ENCODE measurements at places on chromosomes 3 and 15.

GRCh38 chr3:173191611-173192010, 50.6 kb upstream of the SPATA16 start:
- no peaks in the 10 kb centered on the region for H3K36me3 ChIP-seq
- no peak overlapping the region for H3K27ac ChIP-seq
- no peak for DNase-seq
- no peak overlapping the region for H3K4me3 ChIP-seq
- H3K27me3 ChIP-seq: no peaks in the 10 kb centered on the region

- H3K36me3 ChIP-seq: no peaks in the 10 kb centered on the region
- no peak overlapping the region for H3K27ac ChIP-seq
- no peak overlapping the region for H3K4me3 ChIP-seq
- no peaks in the 10 kb centered on the region for H3K4me1 ChIP-seq
Measured at GRCh38 chr3:175598740-175599139, 739.6 kb downstream of the NAALADL2 start.

GRCh38 chr3:15458212-15458780, 30.9 kb downstream of the EAF1 start:
- H3K36me3 ChIP-seq: no peaks in the 10 kb centered on the region
- no peak for DNase-seq
- H3K27ac ChIP-seq: no peak overlapping the region
- H3K4me1 ChIP-seq: peaks cover 19% of the 10 kb centered on the region
- no peaks in the 10 kb centered on the region for H3K27me3 ChIP-seq

- no peak overlapping the region for H3K4me3 ChIP-seq
- H3K36me3 ChIP-seq: peaks cover 54% of the 10 kb centered on the region
- peaks cover 42% of the 10 kb centered on the region for H3K4me1 ChIP-seq
- no peak for DNase-seq
Measured at GRCh38 chr3:11591391-11592282, 52.1 kb downstream of the VGLL4 start.

GRCh38 chr15:65259367-65259797, 27.3 kb downstream of the PARP16 start:
- no peak overlapping the region for H3K27ac ChIP-seq
- H3K36me3 ChIP-seq: peaks cover 34% of the 10 kb centered on the region
- no peaks in the 10 kb centered on the region for H3K4me1 ChIP-seq
- DNase-seq: no peak
- H3K4me3 ChIP-seq: no peak overlapping the region
- H3K27me3 ChIP-seq: no peaks in the 10 kb centered on the region

- peaks cover 11% of the 10 kb centered on the region for H3K27me3 ChIP-seq
- H3K27ac ChIP-seq: no peak within 1 kb of the TSS
- H3K36me3 ChIP-seq: no peaks in the 10 kb centered on the region
- H3K4me3 ChIP-seq: no peak within 1 kb of the TSS
Measured at GRCh38 chr15:100528833-100529428, at the start of gene CERS3. Gene CERS3, minus strand, starts transcription at chr15:100528950. Its CDS starts 27,101 bp downstream, at chr15:100501849.

- DNase-seq: no peak
- peaks cover 47% of the 10 kb centered on the region for H3K4me1 ChIP-seq
- H3K4me3 ChIP-seq: peak within 1 kb of the TSS; percentile 84
- H3K27ac ChIP-seq: peak within 1 kb of the TSS; percentile 87
- H3K36me3 ChIP-seq: peaks cover 4% of the 10 kb centered on the region
- no peaks in the 10 kb centered on the region for H3K27me3 ChIP-seq
Measured at GRCh38 chr3:108822123-108822897, at the start of gene TRAT1. Gene TRAT1, plus strand, starts transcription at chr3:108822786. Its CDS starts 142 bp downstream, at chr3:108822928.

DNA sequence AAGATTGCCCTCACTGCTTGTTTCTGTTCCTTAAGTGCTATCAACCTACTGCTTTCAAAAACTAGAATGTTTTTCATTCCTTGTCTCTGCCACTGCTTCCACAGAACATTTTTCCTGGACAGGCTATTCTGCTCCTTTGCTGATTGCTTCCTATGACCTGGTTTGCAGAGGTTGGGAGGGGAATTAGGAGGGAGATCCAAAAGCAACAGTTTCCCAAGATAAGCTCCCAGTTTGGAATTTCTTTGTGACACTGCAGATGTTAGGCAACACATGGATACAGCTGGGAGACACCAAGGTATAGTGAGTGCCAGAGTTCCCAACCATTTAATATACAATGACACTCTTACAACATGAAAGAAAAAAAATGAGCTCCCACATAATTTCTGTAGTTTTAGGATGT, 1036.5 kb downstream of the ROBO2 start:
- no peaks in the 10 kb centered on the region for H3K4me1 ChIP-seq
- no peaks in the 10 kb centered on the region for H3K27me3 ChIP-seq
- no peak for DNase-seq
- no peaks in the 10 kb centered on the region for H3K36me3 ChIP-seq
- H3K4me3 ChIP-seq: no peak overlapping the region
- H3K27ac ChIP-seq: no peak overlapping the region

DNA sequence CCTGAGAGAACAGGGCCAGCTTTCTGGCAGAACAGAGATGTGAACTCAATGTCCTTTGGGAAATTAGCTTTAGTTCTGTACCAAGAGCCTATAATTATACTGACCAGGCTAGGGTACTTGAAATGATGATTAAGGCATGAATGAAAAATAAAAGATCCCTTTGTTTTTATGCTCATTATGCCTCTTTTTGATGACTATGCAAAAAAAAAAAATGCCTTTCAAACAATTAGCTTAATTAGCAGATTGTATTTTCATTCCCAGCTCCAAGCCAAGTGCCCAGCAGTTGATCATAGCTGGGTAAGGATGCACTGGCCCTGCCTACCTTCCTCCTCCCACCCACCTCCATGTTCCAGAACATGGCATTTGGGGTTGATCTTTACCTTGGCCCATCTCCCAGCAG, 56.8 kb downstream of the LYZL4 start:
- no peaks in the 10 kb centered on the region for H3K36me3 ChIP-seq
- no peak for DNase-seq
- peaks cover 7% of the 10 kb centered on the region for H3K27me3 ChIP-seq
- H3K4me3 ChIP-seq: no peak overlapping the region
- H3K4me1 ChIP-seq: peaks cover 1% of the 10 kb centered on the region

GRCh38 chr3:113288881-113289280, 77.5 kb downstream of the BOC start:
- H3K27me3 ChIP-seq: no peaks in the 10 kb centered on the region
- peaks cover 6% of the 10 kb centered on the region for H3K4me1 ChIP-seq
- DNase-seq: no peak
- no peaks in the 10 kb centered on the region for H3K36me3 ChIP-seq
- no peak overlapping the region for H3K4me3 ChIP-seq
- H3K27ac ChIP-seq: no peak overlapping the region

GRCh38 chr3:109178708-109179107, 42.2 kb downstream of the C3orf85 start:
- DNase-seq: no peak
- H3K27me3 ChIP-seq: no peaks in the 10 kb centered on the region
- H3K27ac ChIP-seq: no peak overlapping the region
- H3K4me3 ChIP-seq: no peak overlapping the region
- H3K4me1 ChIP-seq: no peaks in the 10 kb centered on the region

DNA sequence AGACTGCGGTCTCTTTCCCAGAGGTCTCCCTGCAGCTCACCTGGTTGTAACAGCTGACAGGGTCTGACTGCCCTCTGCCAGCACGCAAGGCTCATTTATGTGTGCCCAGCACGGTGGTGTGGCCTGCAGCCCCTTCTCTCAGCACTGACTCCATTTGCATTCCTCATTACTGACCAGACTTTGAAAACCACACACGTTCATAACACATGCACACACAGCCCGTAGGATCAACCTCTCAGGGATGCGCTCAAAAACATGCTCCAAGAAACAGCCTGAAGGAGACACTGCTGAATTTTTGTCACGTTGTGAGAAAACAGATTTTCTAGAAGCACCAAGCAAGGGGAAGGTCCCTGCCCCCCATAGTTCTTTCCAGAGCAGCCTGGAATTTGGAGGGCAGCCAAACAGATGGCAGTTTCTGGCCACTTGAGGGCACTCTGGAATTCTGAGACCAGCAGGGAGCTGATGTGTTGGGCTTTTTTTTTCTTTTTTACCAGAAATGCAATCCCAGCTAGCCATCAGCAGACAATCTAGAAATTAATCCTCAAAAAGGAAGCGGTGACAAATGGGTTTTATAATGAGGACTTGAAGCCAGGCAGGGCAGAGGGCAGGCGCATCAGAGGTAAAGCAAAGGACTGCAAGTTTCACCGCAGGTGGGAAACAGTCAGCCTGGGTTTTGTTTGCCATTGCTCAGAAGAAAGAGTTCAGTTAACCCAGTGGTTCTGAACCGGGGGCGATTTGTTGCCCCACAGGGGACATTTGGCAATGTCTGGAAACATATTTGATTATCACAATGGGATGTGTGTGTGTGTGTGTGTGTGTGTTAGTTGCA, 170.5 kb upstream of the PROK2 start:
- peaks cover 19% of the 10 kb centered on the region for H3K4me1 ChIP-seq
- H3K27ac ChIP-seq: peak overlapping the region; percentile 9
- no peaks in the 10 kb centered on the region for H3K36me3 ChIP-seq

- no peaks in the 10 kb centered on the region for H3K4me1 ChIP-seq
- no peak overlapping the region for H3K4me3 ChIP-seq
- no peaks in the 10 kb centered on the region for H3K36me3 ChIP-seq
- no peak overlapping the region for H3K27ac ChIP-seq
- H3K27me3 ChIP-seq: no peaks in the 10 kb centered on the region
Measured at GRCh38 chr3:40079203-40079846, 230.2 kb upstream of the EIF1B start.

GRCh38 chr15:89361451-89362202, 27.0 kb upstream of the POLG start:
- no peak overlapping the region for H3K27ac ChIP-seq
- H3K36me3 ChIP-seq: no peaks in the 10 kb centered on the region
- H3K4me1 ChIP-seq: peaks cover 5% of the 10 kb centered on the region
- H3K4me3 ChIP-seq: no peak overlapping the region
- peaks cover 81% of the 10 kb centered on the region for H3K27me3 ChIP-seq

DNA sequence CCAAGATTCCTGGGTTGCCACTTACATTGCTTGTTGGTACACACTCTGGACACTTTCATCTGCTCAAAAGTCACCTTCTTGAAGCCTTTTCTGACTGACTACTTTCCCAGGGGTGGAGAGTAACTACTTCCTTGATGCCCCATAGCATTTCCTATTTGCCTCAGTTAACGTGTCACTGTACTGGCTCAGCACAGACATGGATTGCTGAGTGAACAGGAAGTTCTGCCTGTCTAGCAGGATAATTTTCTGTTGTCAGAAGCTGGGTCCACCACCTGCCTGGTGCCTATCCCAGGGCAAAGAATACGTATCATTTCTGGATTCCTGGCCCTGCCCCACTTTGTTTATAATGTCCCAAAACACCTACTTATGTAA, 15.3 kb upstream of the ABHD17C start:
- H3K27me3 ChIP-seq: peaks cover 20% of the 10 kb centered on the region
- no peaks in the 10 kb centered on the region for H3K36me3 ChIP-seq
- no peaks in the 10 kb centered on the region for H3K4me1 ChIP-seq
- H3K27ac ChIP-seq: no peak overlapping the region

DNA sequence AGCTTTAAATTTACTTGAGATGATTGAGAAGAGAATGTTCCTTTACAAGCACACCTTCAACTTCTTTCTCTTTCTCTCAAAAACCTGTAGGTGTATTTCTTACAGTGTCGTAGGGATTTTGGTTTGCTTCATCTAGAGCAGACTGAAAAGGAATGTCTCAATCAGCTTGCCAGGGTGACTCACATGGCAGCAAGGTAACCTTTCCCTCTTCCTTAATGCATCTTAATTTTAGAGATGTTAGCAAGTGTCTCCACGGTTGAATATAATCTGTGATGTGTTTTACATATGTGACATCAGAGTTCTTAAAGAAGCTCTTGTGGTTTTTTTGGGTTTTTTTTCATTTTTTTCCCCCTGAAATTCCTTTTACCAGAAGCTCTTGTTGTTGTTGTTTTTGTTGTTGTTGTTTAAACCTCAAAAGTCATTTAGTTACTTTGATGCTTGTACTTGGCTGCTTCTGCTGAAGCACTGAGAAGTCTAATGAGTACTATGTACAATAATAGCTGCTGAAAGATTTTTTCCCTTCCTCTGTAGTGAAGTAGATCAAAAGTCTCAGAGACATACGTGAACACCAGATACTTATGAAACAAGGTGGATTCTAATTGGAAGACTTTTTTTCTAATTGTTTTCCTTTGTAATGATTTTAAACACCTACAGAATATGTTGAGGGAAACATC, 83.1 kb downstream of the RETNLB start:
- no peak overlapping the region for H3K27ac ChIP-seq
- DNase-seq: no peak
- peaks cover 30% of the 10 kb centered on the region for H3K36me3 ChIP-seq
- H3K4me3 ChIP-seq: no peak overlapping the region
- no peaks in the 10 kb centered on the region for H3K27me3 ChIP-seq
- peaks cover 15% of the 10 kb centered on the region for H3K4me1 ChIP-seq

DNA sequence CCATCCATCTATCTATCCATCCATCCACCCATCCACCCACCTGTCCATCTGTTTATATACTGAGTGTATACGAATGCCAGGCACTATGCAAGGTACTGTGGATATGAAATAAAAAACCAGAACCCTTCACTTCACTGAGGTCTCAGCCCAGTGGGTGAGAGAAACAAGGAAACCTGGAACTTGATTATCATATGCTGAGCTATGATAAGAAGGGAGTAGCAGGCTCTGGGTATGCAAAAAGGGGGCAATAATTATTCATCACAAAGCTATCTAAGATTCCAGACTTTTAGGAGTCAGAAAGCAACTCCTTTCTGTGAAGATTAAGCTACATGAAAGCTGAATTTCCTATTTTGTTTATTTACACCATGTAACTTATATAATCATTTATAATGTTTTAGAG, 327.7 kb upstream of the IL12A start:
- no peak overlapping the region for H3K27ac ChIP-seq
- no peak for DNase-seq
- H3K27me3 ChIP-seq: peaks cover 1% of the 10 kb centered on the region
- H3K4me3 ChIP-seq: no peak overlapping the region
- H3K36me3 ChIP-seq: no peaks in the 10 kb centered on the region
- no peaks in the 10 kb centered on the region for H3K4me1 ChIP-seq

- H3K36me3 ChIP-seq: no peaks in the 10 kb centered on the region
- peak overlapping the region; percentile 38 for H3K4me3 ChIP-seq
- H3K4me1 ChIP-seq: peaks cover 4% of the 10 kb centered on the region
- H3K27ac ChIP-seq: no peak overlapping the region
- H3K27me3 ChIP-seq: peaks cover 60% of the 10 kb centered on the region
- DNase-seq: no peak
Measured at GRCh38 chr3:142723665-142723967, 218 bp upstream of the TRPC1 start.

DNA sequence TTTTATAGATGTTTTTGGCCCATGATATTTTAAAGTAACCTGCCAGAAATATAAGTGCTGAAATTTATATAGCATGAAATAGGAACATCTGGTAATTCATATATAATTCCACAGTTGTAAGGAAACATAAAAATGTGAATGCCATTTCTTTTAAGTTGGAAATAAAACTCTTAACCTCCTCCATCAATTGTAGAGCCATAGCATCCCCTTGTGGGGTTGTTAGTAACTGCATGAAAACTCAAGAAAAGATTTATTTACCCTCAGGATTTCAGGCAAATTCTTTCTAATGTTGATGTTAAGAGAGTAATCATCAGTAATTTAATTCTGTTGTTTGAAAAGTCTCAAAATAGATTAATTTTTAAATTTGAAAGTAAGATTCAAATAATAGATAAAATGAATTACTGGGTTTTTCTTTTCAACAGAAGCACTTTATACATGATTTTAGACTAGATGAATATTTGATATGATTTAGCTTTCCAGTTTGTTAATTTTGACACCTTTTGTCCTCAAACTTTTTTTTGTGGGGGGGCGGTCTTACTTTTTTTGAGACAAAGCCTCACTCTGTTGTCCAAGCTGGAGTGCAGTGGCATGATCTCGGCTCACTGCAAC, 74.7 kb downstream of the RASA2 start:
- peaks cover 12% of the 10 kb centered on the region for H3K4me1 ChIP-seq
- H3K4me3 ChIP-seq: no peak overlapping the region
- H3K27me3 ChIP-seq: no peaks in the 10 kb centered on the region
- peaks cover 46% of the 10 kb centered on the region for H3K36me3 ChIP-seq
- no peak overlapping the region for H3K27ac ChIP-seq

Data from activated T-helper 2 cell treated with anti-CD3 and anti-CD28 coated beads, Interferon-gamma antibody, Interleukin-2, Interleukin-4, amounts not matched to agents 10 μg/mL and 5 μg/mL and 100 μg/mL, durations not matched to agents 14 hours and 24 hours and 36 hours (primary cell).